Stimulated activated CD8-positive, alpha-beta memory T cell treated with anti-CD3 and anti-CD28 coated beads, Interleukin-15, amount 100 ng/mL, for 1 hour (primary cell): ENCODE measurements at places on chromosomes 1 and 21.

DNA sequence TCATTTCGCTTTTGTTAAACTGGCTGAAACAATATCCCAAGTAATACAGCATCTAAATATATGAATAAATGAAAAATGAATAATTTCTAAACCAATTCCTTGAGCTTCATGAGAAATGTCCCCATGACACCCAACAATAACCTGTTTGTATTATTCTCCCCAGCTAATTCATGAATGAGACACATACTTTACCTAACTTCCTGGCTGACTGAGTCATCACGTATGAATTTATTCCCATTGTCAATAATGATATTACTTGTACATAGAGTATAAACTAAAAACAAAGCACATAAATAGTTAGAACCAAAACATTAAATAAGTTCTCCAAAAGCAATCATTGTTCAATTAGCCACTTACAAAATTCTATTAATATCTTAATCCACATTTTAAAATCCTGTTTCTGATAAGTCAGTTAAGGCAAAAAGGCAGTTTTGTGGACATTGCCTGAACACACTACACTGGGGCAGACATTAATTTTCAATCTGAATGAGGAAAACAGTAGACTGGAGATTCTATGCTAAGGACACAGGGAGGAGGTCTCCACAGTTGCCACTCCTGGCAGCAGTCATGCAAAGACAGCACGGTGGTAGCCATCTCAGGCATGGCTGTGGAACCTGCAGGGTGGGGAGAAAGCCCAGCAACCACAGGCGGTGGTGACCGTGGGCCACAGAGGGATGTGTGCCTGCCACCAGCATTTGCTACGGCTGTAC lies 48.2 kb downstream of the SLC9C2 start:
- no peak for DNase-seq

GRCh38 chr1:228295981-228296380 lies 88.1 kb downstream of the OBSCN start:
- DNase-seq: no peak

DNA sequence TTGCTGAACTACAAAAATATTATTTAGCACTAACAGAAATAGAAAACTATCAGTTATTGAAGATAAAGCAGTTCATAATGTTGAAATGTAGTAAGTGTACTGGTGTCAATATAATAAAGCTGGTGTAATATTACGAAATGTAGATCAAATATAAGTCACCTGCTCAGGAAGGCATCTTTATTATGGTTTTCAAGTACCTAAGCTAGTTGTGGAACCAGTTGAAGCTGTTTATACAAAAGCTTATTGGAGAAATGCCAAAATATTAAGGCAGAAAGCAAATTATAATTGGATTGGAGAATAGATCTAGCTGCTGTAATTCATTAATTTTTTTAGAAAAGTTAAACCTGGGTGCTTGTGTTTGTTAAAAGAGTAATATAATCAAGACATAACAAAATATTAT lies 6.2 kb upstream of the MARK1 start:
- DNase-seq: no peak

DNA sequence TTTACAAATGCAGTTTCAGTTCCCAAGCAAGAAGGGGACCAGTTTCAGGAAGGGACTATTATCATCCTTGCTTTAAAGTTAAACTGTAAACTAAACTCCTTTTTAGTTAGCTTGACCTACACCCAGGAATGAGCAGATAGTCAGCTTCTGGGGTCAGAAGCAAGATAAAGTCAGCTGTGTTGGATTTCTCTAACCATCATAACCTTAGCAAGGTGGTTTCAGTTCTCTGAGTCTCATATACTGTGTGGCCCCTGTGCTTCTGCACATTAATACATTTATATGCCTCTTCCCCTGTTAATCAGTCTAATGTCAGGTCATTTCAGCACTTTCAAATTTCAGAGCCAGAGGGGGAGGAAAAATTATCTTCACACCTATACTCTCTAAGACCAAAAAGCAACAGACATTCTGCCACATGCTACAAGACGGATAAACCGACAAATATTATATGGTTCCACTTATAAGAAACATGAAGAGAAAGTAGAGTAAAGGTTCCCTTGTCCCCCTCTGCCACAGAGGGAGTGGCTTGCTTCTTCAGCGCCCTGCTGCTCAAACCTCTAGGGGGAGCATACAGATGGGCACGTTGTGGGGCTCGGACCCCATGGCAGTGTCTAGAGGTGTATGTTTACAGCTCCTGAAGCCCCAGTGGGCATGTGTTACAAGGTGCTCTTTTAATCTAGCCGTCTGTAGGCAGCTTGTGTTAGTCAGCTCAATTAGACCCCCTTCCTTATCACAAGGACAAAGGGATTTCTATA lies 89.1 kb downstream of the SMYD3 start:
- no peak for DNase-seq

- no peak for DNase-seq
These were observed 4.6 kb downstream of the GSTM5 start for GRCh38 chr1:109716570-109717090.

DNA sequence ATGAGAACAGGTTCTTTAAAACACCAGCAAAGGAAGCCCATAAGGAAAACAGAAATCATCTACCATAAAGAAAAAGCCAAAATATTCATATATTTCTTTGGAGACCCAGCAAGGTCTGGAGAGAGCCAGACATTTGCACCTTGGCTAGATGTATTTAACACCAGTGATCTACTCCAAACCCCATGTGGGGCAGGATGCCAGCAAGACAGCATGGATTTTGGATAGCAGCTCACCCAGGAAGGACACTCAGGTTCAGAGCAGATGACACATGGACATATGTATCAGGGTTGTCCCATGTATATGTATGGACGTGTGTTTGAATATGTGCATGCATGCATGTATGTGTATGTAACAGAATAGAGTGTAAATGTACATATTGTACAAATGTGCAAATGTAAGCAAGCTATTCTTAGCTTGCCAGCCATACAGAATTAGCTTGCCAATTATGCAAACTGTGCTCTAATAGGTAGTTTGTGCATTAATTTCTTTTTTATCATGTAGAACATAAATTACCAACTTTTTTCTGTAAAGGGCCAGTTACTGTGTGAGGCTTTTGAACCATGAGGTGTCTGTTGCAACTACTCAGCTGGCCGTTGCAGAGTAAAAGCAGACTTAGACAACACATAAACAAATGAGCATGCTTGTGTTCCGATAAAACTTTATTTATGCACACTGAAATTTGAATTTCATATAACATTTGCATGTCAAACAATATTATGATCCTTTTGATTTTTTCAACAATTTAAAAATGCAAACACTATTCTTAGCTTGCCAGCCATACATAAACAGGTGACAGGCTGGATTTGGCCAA lies 73.5 kb upstream of the KAZN start:
- no peak for DNase-seq

- no peak for DNase-seq
These were observed 617 bp downstream of the KIRREL1 start for GRCh38 chr1:157993918-157994605.

DNA sequence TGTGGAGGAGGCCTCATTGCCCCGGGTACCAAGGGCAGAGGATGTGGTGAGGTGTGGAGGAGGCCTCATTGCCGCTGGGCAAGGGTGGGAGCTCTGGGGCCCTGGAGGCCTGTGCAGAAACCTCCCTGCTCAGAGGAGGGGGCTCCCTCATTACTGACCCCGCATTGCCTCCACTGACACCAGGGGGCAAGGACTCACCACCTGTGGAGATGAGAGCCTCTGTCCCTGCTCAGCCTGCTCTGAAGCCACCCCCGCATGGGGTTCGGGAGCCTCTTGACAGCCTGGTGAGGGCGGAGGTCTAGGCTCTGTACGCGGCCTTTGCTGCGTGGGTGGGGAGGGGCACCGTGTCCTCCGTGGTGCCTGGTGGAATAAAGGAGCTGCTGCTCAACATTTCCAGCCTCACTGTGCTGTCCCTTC lies 95.0 kb upstream of the COL6A1 start:
- no peak for DNase-seq
